ENCODE measurements at places on chromosomes 12 and 14. TPM values are rescaled to one million over a fixed set of nuclear protein-coding genes. Genes with fewer than 3 reads are reported as not detected.

CPNE6 gene
- not detected for polyA plus RNA-seq

GRCh38 chr14:90558041-90558982, 161.5 kb downstream of the CALM1 start:
- DNase-seq, result no peak
- H3K4me1 ChIP-seq, result no peaks in the 10 kb centered on the region
- H3K27ac ChIP-seq, result no peak overlapping the region
- no peaks in the 10 kb centered on the region for H3K36me3 ChIP-seq

MSI1 gene
- not detected for polyA plus RNA-seq

- H3K4me3 ChIP-seq, result no peak overlapping the region
- H3K27me3 ChIP-seq, result no peaks in the 10 kb centered on the region
- H3K36me3 ChIP-seq, result no peaks in the 10 kb centered on the region
- H3K27ac ChIP-seq, result no peak overlapping the region
- DNase-seq, result no peak
- H3K4me1 ChIP-seq, result no peaks in the 10 kb centered on the region
Measured at GRCh38 chr14:53836551-53836950, 120.1 kb downstream of the BMP4 start.

GRCh38 chr14:64717870-64718269, 13.6 kb downstream of the PLEKHG3 start:
- no peaks in the 10 kb centered on the region for H3K36me3 ChIP-seq
- H3K27me3 ChIP-seq, result no peaks in the 10 kb centered on the region
- no peak for DNase-seq

DNA sequence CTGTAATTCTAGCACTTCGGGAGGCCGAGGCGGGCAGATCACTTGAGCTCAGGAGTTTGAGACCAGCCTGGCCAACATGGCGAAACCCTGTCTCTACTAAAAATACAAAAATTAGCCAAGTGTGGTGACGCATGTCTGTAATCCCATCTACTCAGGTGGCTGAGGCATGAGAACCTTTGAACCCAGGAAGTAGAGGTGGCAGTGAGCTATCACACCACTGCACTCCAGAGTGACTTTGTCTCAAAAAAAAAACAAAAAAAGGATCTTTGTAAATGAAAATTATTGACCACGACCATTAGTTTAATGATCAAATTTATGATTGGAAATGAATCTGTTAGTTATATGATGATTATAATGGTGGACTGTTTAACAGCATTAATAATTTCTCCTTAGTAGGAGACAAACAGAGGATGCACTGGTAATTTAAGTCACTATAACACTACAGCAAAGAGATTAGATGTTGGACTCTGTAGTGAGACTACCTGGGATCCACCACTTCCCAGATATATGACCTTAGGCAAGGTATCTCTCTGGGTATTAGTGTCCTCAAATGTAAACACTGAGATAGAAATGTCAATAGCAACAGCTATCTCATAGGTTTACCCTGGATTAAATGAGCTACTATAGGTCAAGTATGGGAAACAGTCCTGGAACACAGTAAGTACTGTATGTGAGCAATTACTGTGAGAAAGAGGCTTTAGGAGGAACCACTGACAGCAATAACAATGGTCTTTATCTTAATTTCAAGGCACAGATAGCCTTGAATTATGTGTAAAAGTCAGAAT, 214.7 kb downstream of the NOVA1 start:
- no peak for DNase-seq
- H3K27me3 ChIP-seq, result no peaks in the 10 kb centered on the region
- H3K27ac ChIP-seq, result no peak overlapping the region
- no peaks in the 10 kb centered on the region for H3K4me1 ChIP-seq
- no peak overlapping the region for H3K4me3 ChIP-seq
- H3K36me3 ChIP-seq, result no peaks in the 10 kb centered on the region

- no peaks in the 10 kb centered on the region for H3K36me3 ChIP-seq
- H3K4me1 ChIP-seq, result no peaks in the 10 kb centered on the region
- H3K4me3 ChIP-seq, result no peak overlapping the region
- DNase-seq, result no peak
- no peaks in the 10 kb centered on the region for H3K27me3 ChIP-seq
- H3K27ac ChIP-seq, result no peak overlapping the region
Measured at GRCh38 chr14:98952593-98953350, 319.2 kb downstream of the BCL11B start.

- DNase-seq, result no peak
- H3K4me3 ChIP-seq, result no peak overlapping the region
- no peaks in the 10 kb centered on the region for H3K27me3 ChIP-seq
- peak overlapping the region; percentile 71 for H3K27ac ChIP-seq
Measured at GRCh38 chr12:48932878-48933277, 7.6 kb upstream of the FKBP11 start.

All from CD4-positive, alpha-beta memory T cell (primary cell).